ENCODE measurements at places on chromosomes 13 and 19.

- no peak for DNase-seq
Observed at GRCh38 chr19:29620931-29621351, 14.9 kb downstream of the POP4 start.

GRCh38 chr19:23509686-23510450 lies 114.6 kb upstream of the ZNF91 start:
- DNase-seq, result no peak

DNA sequence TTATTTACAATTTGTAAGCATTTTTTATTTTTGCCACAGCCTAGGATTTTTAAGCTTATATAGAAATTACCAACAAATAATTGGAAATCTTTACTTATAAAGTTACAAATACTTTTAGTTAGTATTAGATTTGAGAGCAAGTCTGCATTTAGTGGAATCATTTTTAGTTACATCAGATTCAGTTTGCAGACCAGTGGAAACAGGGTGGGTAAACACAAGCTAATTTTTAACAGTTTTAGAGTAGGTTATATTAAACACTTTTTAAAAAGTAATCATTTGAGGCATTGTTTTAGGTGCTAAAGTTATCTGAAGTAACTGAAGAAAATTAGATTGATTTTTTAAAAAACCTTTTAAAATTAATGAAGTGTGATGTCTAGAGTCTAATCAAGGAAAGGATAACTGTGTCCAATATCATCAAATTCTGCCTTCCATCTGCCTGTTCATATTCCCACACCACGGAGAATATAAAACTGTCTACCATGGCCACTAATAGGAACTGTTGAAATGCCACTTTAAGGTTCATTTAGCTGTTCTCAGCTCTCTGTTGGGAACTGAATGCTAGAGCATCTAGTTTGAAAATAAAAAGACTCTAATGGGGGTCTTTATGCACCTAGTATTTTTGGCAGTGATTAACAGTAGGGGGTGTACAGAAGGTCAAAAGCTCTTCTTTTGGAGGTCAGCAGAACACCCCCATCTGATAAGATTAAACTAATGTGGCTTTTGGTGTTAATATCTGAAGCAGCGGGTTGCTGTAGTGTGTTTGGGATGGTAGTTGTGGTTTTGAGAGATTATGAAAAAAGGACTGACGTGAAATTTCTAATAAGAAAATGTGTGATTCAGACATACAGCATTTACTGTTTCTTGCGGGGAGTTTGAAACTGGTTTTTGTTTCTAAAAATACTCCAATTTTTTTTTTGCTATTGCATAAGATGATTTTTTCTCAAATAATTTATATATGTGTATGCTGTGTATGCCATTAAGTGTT lies 66.5 kb downstream of the NDFIP2 start:
- DNase-seq, result no peak

DNA sequence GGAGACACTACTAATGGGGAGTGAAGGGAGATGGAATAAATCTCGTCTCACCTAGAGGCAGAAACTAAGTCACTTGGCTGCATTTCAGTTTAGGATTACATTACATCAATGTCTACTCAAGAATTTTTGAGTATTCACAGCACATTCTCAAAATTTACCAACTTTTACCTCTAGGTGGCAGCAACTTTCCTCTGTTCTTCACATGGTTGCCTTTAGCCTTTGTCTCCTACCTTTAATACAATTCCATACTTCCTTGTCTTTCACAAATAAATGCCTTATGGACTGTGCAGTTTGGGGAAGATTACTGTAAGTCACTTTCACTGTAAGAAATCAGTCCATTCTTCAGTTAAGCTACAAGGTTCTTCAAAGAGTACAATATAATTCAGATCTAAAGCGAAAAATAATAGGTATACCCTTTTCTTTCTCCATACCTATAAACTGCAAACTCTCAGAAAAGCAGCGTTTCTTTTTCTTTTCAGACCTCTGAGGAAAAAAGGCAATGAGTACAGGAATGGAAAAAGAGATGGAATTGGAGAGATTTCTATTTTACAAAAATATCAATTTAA lies 379.4 kb downstream of the KLF12 start:
- no peak for DNase-seq

DNA sequence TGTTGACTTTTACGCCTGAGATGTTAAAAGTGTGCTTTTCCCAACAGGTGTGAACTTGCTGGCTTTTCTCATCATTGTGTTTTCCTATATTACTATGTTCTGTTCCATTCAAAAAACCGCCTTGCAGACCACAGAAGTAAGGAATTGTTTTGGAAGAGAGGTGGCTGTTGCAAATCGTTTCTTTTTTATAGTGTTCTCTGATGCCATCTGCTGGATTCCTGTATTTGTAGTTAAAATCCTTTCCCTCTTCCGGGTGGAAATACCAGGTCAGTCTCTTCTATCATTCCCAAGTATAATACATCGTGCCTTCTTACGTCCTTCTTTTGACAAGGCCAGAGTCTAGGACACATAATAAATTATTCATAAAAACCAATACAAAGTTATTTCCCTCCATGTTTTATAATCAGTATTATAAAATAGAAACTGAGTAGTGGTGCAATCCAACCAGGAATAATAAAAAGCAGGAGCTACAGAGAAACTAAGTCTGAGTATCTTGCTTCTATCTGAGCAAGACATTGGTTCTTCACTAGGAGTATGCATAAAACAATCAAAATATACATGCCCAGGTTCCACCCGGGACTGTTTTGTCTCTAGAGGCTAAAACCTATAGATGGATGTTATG lies 57.9 kb downstream of the RXFP2 start:
- DNase-seq, result no peak

DNA sequence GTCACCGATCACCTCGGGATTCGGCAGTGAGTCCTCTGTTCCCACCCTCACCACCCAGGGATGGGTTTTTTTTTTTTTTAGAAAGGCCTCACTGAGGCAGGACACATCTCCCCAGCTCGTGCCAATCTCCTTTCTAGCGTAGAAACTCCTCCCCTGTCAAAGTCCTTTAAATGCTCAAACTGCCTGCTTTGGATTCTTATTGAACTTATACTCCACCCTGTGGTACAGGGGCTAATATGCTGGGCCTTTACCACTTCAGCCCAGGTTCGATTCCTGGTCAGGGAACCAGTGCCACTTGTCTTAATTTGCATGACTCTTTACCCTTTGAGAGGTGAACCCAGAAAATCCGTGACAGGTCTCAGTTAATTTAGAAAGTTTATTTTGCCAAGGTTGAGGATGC lies 8.3 kb upstream of the ZNF14 start:
- DNase-seq, result no peak

GRCh38 chr13:87128036-87128435 lies 543.1 kb upstream of the SLITRK5 start:
- no peak for DNase-seq

- no peak for DNase-seq
Observed at GRCh38 chr13:40585911-40586471, 80.5 kb downstream of the FOXO1 start.

DNA sequence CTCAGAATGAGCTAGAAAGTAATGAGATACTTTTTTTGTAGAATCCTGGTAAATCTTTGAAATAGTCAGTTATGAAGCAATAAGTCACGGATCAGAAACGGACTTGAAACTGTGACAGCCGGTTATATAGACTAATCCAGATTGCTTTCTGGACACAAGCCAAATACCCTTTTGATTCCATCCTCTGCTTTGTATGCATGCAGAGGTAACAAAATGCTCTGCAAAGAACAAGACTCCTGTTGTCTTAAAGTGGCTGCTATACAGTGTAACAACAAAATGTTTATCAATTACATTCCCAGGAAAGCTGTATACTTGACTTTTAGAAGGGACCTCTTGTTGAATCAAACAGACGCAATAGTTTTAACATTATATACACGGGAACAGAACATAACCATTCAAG lies 66.5 kb upstream of the STARD13 start:
- DNase-seq, result no peak

GRCh38 chr19:45354241-45354842 lies 13.8 kb downstream of the KLC3 start:
- DNase-seq, result peak; percentile 8

DNA sequence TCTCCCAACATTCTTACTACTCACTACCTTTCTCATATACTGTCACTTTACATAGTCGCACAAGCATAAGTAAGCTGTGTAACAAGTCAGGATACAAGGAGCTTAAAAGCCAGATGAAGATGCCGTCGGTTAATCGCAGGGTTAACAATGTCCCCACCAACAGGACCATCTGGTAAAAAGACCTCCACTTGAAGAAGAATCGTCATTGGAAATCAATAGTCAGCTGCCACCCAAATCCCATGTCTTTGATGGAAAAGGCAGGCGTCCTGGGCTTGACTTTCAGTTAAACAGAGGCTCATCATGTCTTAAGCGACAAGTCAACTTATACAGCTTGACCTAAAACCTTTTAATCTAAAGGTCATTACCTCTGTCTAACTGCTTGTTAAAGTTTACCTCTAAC lies 27.2 kb downstream of the DOCK9 start:
- no peak for DNase-seq

DNA sequence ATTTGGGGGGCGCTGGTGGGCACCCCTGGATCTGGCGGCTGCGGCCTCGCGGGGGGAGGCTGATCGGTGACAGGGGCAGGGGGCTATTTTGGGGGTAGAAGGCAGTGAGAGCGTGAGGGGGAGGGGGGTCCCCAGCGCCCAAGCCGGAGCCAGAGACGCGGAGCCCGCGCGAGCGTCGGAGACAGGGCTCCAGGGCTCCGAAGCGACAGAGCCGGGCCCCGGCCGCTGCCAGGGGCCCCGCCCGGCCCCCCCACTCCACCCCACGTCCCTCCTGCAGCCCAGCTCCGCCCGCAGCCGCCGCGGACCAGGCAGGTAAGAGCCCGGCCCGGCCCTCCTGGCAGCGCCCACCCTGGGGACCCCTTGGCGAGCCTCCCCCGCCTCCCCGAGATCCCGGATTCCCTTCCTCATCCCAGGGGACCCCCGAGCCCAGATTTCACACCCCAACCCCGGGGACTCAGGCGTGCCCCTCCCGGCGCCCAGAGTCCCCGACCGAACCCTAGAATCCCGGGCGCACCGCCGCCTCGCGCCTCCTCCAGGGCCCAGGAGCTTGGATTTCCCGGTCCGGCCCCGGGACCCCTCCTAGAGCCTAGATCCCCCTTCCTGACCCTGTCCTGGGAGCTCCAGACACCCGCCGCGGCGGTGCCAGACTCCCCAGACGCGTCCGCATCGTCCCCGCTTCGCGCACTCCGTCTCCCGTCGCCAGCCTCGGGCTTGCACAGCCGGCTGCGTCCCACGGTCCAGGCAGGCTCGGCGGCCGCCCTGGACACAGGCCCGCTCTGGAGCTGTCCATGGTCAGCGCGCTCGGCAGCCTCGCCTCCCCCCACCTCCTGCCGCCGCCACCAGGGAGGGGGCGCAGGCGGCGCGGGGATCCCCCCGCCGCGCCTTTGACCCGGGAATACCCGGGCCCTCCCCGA lies at the start of gene PPFIA3:
Gene PPFIA3, plus strand, starts transcription at position 134 of the 914 bp plus-strand sequence. CDS start 8,330 bp downstream, outside the sequence.
- DNase-seq, result no peak

GRCh38 chr19:4278010-4278409 lies 1.1 kb upstream of the SHD start:
- no peak for DNase-seq

GRCh38 chr13:76632401-76633044 lies 253.7 kb downstream of the KCTD12 start:
- DNase-seq, result no peak

DNA sequence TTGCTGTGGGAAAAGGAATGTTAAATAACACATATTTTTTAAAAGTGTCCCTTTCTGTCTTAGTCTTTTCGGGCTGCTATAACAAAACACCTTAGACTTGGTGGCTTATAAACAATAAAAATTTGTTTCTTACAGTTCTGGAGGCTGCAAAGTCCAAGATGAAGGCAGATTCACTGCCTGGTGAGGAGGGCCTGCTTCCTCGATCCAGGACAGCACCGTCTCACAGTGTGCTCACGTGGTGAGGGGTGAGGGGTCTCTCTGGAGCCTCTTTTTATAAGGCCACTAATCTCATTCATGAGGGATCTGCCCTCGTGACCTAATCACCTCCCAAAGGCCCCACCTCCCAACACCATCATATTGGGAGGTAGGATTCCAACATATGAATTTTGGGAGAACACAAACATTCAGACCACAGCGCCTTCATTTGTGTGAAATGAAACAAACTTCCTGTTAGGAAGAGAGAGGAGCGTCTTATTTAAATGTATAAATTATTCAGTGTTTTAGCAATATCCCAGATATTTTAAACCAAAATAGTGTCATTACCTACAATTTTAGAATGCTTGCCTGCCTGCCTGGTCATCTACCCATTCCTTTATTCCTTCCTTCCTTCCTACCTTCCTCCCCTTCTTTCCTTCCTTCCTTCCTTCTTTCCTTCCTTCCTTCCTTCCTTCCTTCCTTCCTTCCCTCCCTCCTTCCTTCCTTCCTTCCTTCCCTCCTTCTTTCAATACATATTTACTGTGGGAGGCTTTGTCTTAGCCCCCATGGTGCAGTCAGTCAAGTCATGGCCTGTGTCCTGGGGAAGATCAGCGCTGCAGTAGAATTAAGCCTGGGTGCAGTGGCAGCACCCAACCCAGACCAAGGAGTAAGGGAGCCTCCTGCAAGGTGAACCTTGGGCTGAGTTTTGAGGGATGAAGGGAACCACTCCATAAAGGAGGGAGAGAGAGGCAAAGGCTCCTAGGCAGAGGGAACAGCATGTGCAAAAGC lies 84.2 kb downstream of the TEX26 start:
- DNase-seq, result no peak

GRCh38 chr13:78299832-78300623 lies 303.3 kb downstream of the POU4F1 start:
- DNase-seq, result no peak

- no peak for DNase-seq
Observed at GRCh38 chr13:29763436-29764180, 86.8 kb downstream of the UBL3 start.

DNA sequence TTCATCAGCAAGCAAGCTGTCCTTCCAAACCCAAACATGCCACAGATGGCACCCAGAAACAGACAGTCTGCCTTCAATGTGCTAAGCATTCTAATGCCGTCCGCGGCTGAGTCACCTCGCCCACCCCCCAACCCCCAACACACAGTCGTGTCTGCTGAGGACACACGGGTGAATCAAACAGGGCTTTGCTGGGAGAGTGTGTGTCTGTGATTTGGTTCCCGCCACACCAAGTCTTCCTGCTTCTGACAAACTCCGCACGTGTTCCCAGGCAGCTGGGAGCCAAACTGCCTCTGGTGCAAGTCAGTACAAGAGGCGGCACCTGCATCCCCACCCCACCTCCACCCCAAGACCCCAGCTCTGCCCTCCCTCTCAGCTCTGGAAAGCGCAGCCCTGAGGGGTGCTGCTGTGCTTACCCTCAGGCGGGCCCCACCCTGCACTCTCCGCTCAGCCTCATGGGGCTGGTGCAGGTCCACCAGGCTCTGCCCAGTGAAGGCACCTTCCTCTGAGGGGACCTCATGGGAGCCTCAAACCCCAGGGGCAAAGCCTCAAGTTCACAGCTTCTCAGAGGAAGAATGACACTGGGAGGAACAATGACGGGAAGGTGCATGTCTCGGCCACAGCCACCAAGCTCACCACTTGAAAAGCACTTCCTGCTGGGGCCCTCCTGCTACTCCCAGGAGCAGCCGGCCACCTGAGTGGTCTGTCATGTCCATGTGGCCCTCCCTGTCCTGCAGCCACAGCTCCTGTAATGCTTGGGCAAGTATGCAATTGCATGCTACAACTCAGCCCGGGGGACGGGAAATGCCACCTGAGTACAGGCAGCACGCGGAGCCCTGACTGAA lies 15.0 kb upstream of the SLC35E1 start:
- DNase-seq, result no peak
